ENCODE measurements at places on chromosomes 6 and 20. TPM values are rescaled to one million over a fixed set of nuclear protein-coding genes. Genes with fewer than 3 reads are reported as not detected.

SLC17A1 gene
- not detected for total RNA-seq

- DNase-seq, result no peak
Measured at GRCh38 chr6:72219536-72219935, 333.2 kb downstream of the RIMS1 start.

DNA sequence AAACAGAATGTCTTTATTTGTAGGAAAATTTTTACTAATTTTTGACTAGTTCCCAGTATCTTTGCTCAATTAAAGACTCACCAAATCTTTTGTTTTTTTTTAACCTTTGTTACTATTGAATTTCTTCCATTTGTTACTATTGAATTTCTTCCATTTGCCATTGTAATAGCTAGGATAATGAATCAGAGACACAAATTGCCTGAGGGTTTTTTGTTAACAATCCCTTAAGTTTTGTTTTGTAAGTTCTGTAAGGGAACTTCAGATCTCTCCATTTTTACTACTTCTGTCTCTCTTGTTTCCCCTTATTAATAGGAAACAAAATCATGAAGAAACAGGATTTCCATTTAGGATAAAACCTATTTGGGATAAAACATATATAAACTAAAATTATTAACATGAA is 104.3 kb downstream of the MAP3K4 start:
- no peak for DNase-seq

DNA sequence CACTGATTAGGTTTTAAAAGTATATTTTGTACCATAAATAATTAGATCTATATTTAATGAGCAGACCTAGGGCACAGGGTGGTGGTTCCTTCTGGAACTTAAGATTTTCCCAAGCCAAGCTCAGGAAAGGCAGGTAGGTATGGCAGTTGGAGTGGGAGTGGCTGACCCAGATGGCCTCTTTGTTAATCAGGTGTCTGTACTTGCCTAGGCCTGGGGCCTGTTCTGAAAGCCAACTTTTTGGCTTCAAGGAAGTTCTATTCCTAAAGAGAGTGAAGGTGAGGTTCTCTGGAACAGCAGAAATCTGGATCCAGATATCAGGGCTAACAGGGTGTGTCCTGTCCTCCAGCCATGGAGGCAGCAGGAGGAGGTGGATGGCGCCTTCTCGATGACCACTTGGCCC is 44.9 kb downstream of the VEGFA start:
- DNase-seq, result no peak

SPATA25 gene
- 0.73 TPM for total RNA-seq

GRCh38 chr6:19470333-19470732 is 366.8 kb upstream of the ID4 start:
- no peak for DNase-seq

- DNase-seq, result no peak
Measured at GRCh38 chr6:53440336-53440945, 91.7 kb upstream of the ELOVL5 start.

GRCh38 chr20:44841955-44842354 is 31.6 kb upstream of the RIMS4 start:
- DNase-seq, result no peak

GRCh38 chr6:10014557-10014956 is 400.3 kb downstream of the TFAP2A start:
- DNase-seq, result no peak

GRCh38 chr6:83436674-83437073 is 5.8 kb upstream of the ME1 start:
- no peak for DNase-seq

DNA sequence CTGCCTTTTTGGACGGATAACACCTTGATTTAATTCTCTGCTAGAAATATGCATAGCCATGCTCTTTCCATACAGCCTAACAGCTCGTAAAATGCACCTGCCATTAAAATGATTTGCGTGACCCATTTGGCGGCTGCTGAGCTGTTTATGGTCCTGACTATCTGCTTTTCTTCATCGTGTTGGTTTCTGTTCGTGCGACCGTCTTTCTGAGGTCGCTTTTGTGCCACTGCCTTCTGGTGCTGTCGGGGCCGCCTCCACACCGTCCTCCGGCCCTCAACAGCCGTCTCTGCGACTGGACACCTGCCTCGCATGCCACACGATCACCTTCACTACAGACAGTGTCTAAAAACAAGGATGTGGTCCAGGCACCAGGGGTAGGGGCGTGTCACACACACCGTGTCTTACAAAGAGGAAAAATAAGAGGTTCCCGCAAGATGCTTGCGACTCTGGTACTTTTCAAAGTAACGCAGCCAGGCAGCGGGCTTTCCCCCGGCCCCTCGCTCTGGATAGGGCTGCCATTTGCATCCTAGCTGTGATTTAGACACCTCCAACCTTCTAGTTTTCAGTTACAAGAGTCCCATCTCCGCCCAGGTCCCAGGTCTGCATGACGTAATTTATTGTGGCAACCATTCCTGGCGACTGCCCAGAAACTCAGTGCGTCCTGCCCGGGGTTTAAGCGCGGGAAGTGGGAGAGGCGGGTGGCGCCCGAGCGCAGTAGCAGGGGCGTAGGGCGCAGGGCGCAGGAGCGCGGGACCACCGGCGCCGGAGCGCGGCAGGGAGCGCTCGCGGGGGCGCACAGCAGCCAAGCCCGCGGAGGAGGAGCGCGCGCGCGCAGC is at the start of gene STMND1:
TSS of gene STMND1 (plus strand) at position 629 of the 836 bp plus-strand sequence. CDS start 208 bp downstream, outside the sequence.
- no peak for DNase-seq

DSP gene
- total RNA-seq, result 0.14 TPM

DNA sequence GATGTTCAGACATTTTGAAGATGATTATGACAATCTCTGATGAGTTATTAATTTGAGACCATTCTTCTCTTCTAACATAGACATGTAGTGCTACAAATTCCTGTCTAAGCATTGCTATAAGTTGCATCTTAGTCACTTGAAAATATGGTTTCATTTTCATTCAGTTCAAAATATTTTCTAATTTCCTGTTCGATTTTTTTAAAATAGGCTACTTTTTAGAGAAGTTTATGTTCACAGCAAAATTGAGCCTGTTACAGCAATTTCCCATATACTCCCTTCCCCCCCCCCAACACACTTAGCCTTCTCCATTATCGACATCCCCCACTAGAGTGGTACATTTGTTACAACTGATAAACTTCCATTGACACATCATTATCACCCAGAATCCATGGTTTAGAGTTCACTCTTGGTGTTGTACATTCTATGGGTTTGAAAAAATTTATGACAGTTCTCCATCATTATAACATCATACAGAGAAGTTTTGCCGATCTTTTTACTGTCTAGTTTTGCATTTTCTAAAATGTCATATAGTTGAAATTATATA is 31.2 kb downstream of the PLAGL1 start:
- no peak for DNase-seq

DNA sequence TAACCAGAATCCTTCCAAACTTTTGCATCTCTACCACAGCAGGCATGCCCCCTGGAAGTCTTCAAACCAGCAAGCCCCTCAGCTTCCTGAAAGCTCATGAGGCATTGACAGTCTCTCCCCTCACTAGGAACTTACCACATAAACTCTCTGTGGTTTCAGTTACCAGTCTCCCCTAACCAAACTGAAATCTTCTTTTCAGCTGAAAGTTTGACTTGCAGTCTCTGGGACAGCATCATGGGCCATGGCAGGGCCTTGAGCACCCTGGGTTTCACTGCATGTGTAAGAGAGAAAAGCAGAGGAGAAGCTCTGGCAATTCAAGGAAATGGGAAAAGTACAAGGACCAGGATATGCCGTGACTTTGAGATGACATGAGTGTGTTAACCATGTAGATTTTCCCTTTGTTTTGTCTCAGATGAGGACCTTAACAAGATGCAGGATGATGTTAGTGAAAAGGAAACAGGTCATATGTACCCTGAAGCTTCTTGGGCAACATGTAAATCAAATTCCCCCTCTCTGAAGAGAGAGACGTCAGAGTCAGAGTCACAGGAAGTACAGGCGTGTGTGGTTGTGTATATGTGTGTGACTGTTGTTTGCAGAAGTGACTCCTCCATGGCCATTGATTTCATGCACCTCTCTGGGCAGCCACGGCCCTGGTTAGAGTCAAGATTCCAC is 106.3 kb downstream of the TNFRSF21 start:
- DNase-seq, result no peak

DNA sequence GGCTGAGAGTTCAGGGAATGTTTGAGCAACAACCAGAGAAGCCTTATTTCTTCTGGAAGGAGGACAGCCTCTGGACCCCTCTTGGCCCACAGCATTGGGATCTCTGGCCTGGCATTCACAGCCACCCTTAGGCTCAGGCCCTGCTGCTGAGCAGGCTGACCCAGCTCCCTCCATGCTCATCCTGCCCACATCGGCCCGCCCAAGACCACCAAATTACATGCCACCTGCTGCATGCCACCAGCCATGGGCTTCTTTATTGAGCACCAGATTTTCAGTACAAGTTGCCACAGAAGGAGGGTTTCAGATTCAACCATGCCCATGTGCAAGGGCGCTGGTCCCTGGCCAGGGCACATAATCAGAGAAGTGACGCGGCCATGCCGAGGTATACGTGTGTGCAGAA is 32.2 kb downstream of the ADA start:
- DNase-seq, result no peak
